ENCODE measurements at places on chromosomes 16 and 17. TPM values are rescaled to one million over a fixed set of nuclear protein-coding genes. Genes with fewer than 3 reads are reported as not detected.

ZNF205 gene
- 8.0 TPM for total RNA-seq

SCNN1B gene
- total RNA-seq: not detected

WNK4 gene
- total RNA-seq: not detected

TNFRSF12A gene
- total RNA-seq: 66.2 TPM

USP31 gene
- 28.2 TPM for total RNA-seq

SPATA22 gene
- 0.44 TPM for total RNA-seq

DNA sequence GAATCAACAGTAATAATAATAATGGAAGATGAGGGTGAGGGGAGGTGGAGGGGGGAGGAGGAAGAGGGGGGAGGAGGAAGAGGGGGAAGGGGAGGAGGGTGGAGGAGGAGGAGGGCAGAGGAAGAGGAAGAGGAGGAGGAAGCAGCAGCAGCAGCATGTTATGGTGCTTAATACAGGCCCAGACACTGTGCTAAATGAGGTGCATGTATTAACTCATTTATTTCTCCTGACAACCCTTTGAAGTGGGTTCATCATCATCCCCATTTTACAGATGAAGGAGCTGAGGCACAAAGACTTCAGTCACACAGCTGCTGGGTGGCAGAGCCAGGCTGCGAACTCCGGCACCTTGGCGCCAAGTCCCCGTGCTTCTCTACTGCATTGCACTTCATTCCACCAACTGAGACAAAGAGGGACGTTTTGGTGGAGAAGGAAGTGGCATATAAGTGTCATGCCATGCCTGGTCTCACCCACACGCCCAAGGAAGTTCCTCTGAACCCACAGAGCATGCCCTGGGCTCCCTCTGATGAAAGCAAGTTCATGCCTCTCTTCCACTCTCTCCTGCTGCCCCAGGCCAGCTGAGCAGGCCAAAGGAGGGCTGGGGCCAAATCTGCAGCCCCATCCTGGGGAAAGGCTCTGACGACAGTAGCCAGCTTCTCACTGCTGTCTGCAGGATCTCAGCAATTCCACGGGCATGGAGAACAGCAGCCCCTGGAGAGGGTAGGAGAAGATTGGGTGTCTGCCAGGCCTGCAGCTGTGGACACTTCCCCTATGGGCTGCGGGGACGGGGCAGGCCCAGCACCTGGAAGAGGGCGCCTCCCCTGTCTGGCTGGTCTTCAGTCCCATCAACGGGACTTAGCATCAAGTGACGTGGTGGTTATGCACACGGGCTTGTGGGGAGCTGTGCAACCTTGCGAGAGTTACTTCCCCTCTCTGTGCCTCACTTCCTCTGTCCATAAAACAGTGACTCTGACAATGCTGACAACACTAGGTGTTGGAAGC lies 21.8 kb downstream of the XYLT1 start:
- H3K27ac ChIP-seq: no peak overlapping the region
- H3K27me3 ChIP-seq: no peaks in the 10 kb centered on the region
- H3K36me3 ChIP-seq: no peaks in the 10 kb centered on the region
- no peak overlapping the region for H3K4me3 ChIP-seq
- H3K4me1 ChIP-seq: peaks cover 16% of the 10 kb centered on the region

DNA sequence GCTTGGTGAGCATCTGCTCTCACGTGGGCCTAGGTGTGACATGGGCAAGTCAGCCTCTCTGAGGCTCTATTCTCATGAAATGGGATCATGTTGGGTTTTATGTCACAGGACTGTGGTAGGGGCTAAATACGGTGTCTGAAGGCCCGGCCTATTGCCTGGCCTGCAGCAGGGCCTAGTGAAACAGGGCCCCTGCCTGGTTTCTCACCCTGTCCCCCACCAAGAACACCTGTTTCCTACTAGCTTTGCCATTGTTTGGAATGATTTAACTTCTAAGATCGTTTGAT lies 29.1 kb downstream of the POLR3E start:
- peaks cover 18% of the 10 kb centered on the region for H3K4me1 ChIP-seq
- peaks cover 85% of the 10 kb centered on the region for H3K36me3 ChIP-seq
- no peak for DNase-seq
- H3K27me3 ChIP-seq: no peaks in the 10 kb centered on the region
- no peak overlapping the region for H3K27ac ChIP-seq

DNA sequence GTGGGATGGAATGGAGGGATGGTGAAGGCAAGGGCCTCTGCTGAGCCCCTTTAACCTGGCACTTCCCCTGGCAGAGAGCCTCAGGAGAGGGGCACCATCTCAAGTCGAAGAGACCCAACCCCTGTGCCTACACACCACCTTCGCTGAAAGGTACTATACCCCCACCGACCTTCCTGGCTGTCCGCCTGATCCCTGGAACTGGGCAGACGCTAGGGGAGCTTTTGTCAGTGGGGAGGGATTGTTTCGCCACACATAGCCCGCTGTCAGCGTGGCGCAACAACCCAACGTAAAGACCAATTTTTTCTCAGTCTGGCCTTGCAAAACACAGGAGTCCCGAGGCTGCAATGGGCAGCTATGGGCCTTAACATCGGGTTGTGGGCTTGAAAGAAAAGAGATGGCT lies 3.1 kb downstream of the PPP1R1B start:
- no peak for DNase-seq
- H3K36me3 ChIP-seq: no peaks in the 10 kb centered on the region
- no peak overlapping the region for H3K4me3 ChIP-seq
- peaks cover 16% of the 10 kb centered on the region for H3K4me1 ChIP-seq
- no peak overlapping the region for H3K27ac ChIP-seq

GRCh38 chr16:47644661-47645060 lies 183.5 kb downstream of the PHKB start:
- H3K27me3 ChIP-seq: no peaks in the 10 kb centered on the region
- H3K27ac ChIP-seq: peak overlapping the region; percentile 29
- H3K36me3 ChIP-seq: peaks cover 26% of the 10 kb centered on the region
- H3K4me1 ChIP-seq: peaks cover 30% of the 10 kb centered on the region
- H3K4me3 ChIP-seq: no peak overlapping the region

GRCh38 chr17:66364508-66364907 lies 62.1 kb downstream of the PRKCA start:
- no peaks in the 10 kb centered on the region for H3K4me1 ChIP-seq
- no peak overlapping the region for H3K27ac ChIP-seq
- no peak for DNase-seq
- H3K4me3 ChIP-seq: no peak overlapping the region

DNA sequence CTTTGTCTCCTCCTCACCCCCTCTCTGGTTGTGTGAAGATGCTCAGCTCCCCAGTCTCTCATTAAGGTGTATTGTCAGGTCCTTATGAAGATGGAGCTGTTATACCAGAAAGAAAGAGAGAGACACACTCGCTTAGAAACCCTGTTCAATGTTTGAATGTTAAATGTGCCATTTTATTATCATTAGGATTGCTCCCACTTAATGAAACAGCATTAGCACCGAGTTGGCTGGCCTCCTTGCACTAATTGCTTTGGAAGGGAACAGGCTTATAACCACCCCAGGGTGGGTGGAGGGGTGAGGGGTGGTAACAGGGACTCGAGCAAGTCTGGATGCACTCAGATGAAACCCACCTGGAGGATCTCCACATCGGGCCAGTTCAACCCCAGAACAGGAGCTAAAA lies 14.4 kb downstream of the PIPOX start:
- H3K27ac ChIP-seq: no peak overlapping the region
- no peak overlapping the region for H3K4me3 ChIP-seq
- H3K4me1 ChIP-seq: peaks cover 12% of the 10 kb centered on the region
- DNase-seq: no peak
- no peaks in the 10 kb centered on the region for H3K36me3 ChIP-seq

GRCh38 chr16:85259832-85260167 lies 147.5 kb upstream of the CIBAR2 start:
- no peaks in the 10 kb centered on the region for H3K36me3 ChIP-seq
- H3K4me3 ChIP-seq: no peak overlapping the region
- H3K27ac ChIP-seq: no peak overlapping the region
- H3K27me3 ChIP-seq: no peaks in the 10 kb centered on the region
- H3K4me1 ChIP-seq: no peaks in the 10 kb centered on the region

DNA sequence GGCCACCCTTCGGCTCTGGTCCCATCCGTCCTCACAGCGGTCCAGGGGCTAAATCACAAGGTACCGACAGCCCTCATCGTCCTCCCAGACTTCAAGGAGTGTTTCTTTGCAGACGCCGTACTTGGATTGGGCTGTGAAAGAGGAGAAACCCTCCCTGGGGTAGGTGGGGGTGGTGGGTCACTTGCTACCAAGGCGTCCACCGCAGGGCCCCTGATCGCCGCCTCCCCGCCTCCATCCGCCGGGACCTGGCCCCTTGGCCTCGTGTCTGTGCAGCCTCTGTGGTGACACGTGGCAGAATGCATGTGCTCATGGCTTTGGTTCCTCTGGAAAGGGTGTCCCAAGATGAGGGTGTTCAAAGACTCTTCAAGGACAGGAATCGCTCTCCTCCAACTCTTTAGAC lies 151.4 kb downstream of the BANP start:
- no peaks in the 10 kb centered on the region for H3K36me3 ChIP-seq
- H3K27ac ChIP-seq: no peak overlapping the region
- H3K4me3 ChIP-seq: no peak overlapping the region
- no peaks in the 10 kb centered on the region for H3K4me1 ChIP-seq
- no peak for DNase-seq
- H3K27me3 ChIP-seq: peaks cover 54% of the 10 kb centered on the region

- DNase-seq: no peak
- H3K4me3 ChIP-seq: no peak overlapping the region
- peaks cover 78% of the 10 kb centered on the region for H3K27me3 ChIP-seq
- no peaks in the 10 kb centered on the region for H3K4me1 ChIP-seq
- no peaks in the 10 kb centered on the region for H3K36me3 ChIP-seq
Measured at GRCh38 chr16:84442416-84443145, 61.9 kb downstream of the MEAK7 start.

DNA sequence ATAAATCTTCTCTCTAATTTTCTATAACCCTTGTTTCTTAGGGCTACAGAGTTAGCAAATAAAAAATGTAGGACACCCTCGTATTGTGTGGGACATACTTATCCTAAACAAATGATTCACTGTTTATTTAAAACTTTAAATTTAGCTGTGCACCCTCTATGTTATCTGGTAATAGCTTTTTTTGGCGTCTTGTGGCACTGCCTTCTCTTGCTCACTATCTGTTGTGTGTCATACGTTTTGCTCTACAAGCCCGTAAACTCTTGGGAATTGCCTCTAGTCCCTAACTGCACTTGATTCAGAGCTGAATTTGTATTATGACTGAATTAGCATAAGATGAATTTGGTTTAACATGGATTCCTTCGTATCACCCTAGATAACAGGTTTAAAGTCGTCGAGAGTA lies 144.3 kb upstream of the MYOCD start:
- no peak overlapping the region for H3K27ac ChIP-seq
- peaks cover 6% of the 10 kb centered on the region for H3K4me1 ChIP-seq
- no peaks in the 10 kb centered on the region for H3K27me3 ChIP-seq
- no peak for DNase-seq
- no peaks in the 10 kb centered on the region for H3K36me3 ChIP-seq
- H3K4me3 ChIP-seq: no peak overlapping the region

DNA sequence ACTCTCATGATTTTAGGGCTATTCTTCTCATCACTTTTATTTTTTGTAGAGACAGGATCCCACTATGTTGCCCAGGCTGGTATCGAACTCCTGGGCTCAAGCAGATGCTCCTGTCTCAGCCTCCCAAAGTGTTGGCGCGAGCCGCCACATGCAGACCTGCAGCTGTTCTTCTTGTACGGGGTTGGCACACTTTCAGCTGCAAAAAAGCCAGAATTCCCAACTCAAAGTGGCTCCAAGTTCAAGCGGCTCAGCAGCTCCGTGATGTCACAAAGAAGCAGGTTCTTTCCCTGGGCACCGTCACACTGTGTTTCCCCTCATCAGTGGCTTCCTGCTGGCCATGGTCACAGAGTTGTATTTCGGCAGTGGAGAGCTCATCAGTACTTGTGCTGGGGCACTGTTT lies 6.7 kb upstream of the SBK1 start:
- H3K4me1 ChIP-seq: no peaks in the 10 kb centered on the region
- peaks cover 6% of the 10 kb centered on the region for H3K27me3 ChIP-seq
- H3K36me3 ChIP-seq: no peaks in the 10 kb centered on the region

DNA sequence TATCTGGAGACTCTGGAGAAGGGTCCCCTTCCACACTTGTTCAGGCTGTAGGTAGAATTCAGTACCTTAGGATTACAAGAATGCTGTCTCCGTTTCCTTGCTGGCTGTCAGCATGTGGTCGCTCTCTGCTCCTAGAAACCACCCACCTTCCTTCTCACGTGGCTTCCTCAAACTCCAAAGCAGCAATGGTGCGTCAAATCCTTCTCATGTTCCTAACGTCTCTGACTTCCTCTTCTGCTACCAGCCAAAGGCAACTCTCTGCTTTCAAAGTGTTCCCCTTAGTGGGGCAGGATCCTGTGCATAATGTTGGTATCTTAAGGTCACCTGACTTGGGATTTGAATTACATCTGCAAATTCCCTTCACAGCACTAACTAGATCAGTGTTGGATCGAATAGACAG lies 30.9 kb upstream of the DYNLRB2 start:
- H3K36me3 ChIP-seq: no peaks in the 10 kb centered on the region
- no peak overlapping the region for H3K27ac ChIP-seq
- DNase-seq: no peak

DNA sequence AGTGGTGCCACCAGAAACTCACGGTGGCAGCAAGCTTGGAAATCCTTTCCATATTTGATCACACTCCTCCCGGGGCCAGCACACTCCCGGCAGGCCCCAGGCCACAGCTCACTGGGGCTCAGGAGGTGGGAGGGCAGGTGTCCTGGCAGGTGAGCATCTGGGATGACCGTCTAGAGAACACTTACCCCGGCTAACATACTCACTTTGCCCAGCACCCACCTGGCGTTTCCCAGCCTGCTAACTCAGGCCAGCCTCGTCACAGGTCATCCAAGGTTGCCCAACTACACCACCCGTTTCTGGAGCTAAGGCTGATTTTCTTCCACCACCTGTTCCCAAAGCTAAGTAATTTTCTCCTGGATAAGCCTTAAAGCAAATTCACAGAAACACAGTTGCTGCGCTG lies 24.9 kb downstream of the FBXO31 start:
- H3K27me3 ChIP-seq: no peaks in the 10 kb centered on the region
- no peak for DNase-seq
- H3K36me3 ChIP-seq: peaks cover 48% of the 10 kb centered on the region
- peaks cover 60% of the 10 kb centered on the region for H3K4me1 ChIP-seq

- H3K4me1 ChIP-seq: peaks cover 39% of the 10 kb centered on the region
- no peak for DNase-seq
- H3K36me3 ChIP-seq: no peaks in the 10 kb centered on the region
Measured at GRCh38 chr16:53899431-53899830, 195.5 kb downstream of the FTO start.

DNA sequence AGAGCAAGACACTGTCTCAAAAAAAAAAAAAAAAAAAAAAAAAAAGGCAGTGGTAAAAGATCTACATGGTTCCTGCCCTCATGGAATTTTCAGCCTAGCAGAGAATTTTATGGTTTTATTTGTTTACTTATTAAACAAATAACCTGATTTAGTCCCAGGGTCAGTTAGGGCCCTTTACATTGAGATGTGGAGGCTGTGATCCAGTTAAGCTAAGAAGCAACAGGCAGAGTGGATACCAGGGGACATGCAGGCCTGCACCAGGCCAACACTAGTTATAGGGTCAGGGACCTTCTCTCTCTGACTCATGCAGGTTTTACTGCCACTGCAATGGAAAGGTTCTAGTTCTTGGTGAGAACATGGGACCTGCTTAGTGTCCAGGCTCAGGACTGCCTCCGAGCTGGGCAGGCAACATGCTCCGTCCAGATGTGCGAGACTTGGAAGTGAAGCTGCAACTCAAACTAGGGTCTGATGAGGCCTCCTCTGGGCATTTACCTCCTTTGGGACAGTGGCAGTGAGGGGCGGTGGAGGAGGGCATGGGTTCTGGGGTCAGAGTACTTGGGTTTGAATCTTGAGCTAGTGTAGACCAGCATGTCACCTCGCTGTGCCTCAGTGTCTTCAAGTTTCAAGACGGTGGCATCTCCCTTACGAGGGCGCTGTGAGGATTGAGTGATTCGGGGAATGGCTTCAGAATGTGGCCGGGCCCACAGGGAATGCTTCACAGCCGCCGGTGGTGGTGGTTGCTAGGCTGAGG lies 301.8 kb downstream of the CPPED1 start:
- H3K4me3 ChIP-seq: no peak overlapping the region
- no peaks in the 10 kb centered on the region for H3K36me3 ChIP-seq
- no peak for DNase-seq
- H3K27me3 ChIP-seq: no peaks in the 10 kb centered on the region
- H3K27ac ChIP-seq: no peak overlapping the region
- H3K4me1 ChIP-seq: no peaks in the 10 kb centered on the region
